Calu3 (cell line): ENCODE measurements at places on chromosomes 6 and 20. TPM values are rescaled to one million over a fixed set of nuclear protein-coding genes. Genes with fewer than 3 reads are reported as not detected.

Gene MDN1
- total RNA-seq: 50.0 and 54.0 TPM in 2 replicates

Gene CRIP3
- 2.3 and 5.4 TPM in 2 replicates for total RNA-seq

Gene FGD2
- total RNA-seq: 0.19 and 1.0 TPM in 2 replicates

GRCh38 chr6:66555082-66555481 is 848.1 kb upstream of the EYS start:
- H3K27me3 ChIP-seq: no peaks in the 10 kb centered on the region
- H3K36me3 ChIP-seq: no peaks in the 10 kb centered on the region
- H3K4me1 ChIP-seq: no peaks in the 10 kb centered on the region
- no peak overlapping the region for H3K4me3 ChIP-seq

DNA sequence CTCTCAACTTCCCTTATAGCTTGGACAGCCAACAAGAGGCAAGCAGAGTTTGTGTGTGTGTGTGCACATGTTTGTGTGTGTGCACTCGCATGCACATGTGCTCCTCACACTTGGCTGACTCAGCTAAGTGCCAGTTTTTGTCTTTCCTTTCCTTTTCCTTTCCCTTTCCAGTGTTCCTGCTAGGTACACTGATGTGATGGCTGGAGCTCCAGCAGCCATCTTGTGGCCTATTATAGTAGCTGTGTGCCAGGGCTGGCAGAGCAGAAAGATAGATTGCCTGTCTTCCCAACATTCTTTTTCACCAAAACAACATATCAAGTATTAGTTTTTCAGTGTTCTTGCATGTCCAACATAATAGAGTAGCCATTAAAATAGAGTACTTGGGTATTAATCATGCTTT is 79.5 kb downstream of the AK9 start:
- H3K4me3 ChIP-seq: no peak overlapping the region
- H3K4me1 ChIP-seq: no peaks in the 10 kb centered on the region
- H3K36me3 ChIP-seq: no peaks in the 10 kb centered on the region
- DNase-seq: no peak
- no peak overlapping the region for H3K27ac ChIP-seq
- H3K27me3 ChIP-seq: no peaks in the 10 kb centered on the region

DNA sequence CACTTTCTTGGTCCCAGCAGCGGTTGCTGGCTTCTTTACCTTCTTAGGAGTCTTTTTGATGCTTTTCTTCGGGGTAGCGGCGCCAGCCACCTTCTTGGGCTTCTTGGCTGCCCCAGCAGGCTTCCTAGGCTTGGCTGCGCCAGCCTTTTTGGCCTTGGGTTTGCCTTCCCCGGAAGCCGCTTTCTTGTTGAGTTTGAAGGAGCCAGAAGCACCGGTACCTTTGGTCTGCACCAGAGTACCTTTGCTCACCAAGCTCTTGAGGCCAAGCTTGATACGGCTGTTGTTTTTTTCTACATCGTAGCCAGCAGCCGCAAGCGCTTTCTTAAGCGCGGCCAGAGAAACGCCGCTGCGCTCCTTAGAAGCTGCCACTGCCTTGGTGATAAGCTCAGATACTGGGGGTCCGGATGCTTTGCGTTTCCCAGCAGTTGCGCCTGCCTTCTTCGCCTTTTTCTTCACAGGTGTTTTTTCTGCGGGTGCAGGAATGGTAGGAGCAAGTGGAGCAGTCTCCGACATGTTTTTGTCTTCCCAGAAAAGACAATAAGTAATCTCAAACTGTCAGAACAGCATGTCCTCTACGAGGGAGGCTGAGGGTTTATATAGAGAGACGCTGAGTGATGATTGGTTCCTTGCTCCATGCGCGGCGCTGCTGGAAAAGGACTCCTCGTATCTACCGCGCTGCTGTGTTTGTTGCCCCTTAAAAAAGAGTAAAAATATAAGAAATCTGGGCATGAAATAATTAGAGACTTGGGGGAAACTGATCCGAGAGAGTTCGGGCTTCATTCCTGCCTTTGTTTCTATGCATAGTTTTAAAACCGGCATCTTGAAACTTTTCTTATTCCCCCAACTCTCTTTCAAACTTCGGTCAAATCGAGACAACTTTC is 130.3 kb upstream of the BTN3A2 start:
- peaks cover 31% of the 10 kb centered on the region for H3K4me1 ChIP-seq
- H3K27ac ChIP-seq: peak overlapping the region; percentile 81
- DNase-seq: peak; percentile 79
- H3K27me3 ChIP-seq: no peaks in the 10 kb centered on the region

DNA sequence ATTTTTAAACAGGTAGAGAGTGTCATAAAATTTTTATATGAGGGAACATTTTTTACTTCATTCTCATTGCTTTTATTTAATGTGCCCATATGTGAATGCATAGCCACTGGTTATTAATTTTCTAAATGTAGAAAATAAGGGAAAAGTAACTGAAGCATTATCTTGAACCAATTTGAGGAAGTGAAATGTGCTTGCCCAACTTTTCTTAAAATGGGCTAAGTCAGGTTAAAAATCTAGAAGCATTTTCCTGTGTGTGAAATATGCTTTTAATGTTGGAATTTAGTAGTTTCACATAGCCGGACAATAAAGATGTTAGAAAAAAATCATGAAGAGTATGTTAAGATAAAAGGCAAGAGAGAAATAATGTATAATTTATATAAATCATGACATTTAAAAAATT is 3.8 kb downstream of the SEC23B start:
- H3K36me3 ChIP-seq: peaks cover 30% of the 10 kb centered on the region
- DNase-seq: no peak
- no peak overlapping the region for H3K27ac ChIP-seq
- no peaks in the 10 kb centered on the region for H3K27me3 ChIP-seq

DNA sequence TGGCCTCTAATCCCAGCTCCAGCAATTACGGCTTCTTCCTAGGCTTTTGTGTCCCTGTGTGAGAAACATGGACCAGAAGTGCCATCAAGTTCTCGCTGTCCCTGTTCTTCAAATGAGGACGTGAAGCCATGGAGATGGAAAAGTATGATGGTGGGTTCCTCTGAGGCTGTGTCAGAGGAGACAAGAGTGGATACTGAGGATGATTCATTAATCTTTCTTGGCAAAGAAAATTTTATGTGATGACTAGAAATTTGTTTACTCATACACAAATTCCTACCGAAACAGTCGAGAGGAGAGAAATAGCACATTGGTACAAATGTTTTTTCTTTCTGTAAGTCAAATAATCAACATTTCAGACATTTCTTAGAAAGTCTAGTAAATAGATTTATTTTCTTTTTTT is 35.0 kb upstream of the PNRC1 start:
- H3K4me3 ChIP-seq: no peak overlapping the region
- no peaks in the 10 kb centered on the region for H3K27me3 ChIP-seq
- DNase-seq: no peak
- no peak overlapping the region for H3K27ac ChIP-seq
- no peaks in the 10 kb centered on the region for H3K4me1 ChIP-seq
- H3K36me3 ChIP-seq: no peaks in the 10 kb centered on the region

DNA sequence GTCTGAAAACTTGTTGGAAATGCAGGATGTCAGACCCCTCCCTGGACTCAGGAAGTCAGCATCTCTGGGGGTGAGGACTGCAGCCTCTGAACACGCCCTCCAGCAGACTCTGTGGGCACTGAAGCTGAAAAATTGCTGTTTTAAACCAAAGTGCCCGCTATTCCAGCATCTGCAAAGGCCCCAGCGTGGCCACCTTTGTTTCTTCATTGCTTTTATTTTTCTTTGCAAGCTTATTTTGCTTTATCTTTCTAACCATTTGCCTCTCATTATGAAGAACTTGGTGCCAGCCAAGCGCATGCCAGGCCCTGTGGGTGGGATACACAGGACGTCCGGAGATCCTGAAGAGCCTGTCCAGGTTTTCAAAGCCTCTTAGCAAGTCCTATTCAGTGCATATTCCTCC is 203.9 kb upstream of the CST7 start:
- no peaks in the 10 kb centered on the region for H3K27me3 ChIP-seq
- no peak for DNase-seq
- no peaks in the 10 kb centered on the region for H3K4me1 ChIP-seq
- no peak overlapping the region for H3K4me3 ChIP-seq
- H3K27ac ChIP-seq: no peak overlapping the region

- H3K36me3 ChIP-seq: no peaks in the 10 kb centered on the region
- peaks cover 23% of the 10 kb centered on the region for H3K4me1 ChIP-seq
- no peak for DNase-seq
- H3K27me3 ChIP-seq: no peaks in the 10 kb centered on the region
- no peak overlapping the region for H3K4me3 ChIP-seq
Measured at GRCh38 chr6:124536157-124536841, 425.9 kb upstream of the RNF217 start.
